H54 (cell line): ENCODE measurements at places on chromosomes 1 and 21.

- no peak for DNase-seq
Measured at GRCh38 chr21:42677339-42678321, 24.2 kb downstream of the PDE9A start.

DNA sequence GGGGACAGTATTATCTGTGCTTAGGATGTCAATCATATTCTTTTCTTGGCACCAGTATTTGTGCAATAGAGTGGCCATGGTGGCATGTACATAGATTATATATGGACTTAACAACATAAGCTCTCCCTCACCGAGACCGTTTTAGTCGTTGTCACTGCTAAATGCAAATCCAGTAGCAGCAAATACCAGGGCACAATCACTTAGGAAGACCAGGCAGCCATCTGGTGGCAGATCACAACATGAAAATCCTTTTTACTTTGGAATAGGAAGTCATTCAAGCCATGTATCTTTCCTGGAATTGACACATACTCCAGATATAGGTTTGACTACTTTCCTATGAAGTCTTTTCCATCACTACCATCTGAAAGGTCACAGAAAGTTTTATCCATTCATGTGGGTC is 53.2 kb upstream of the C1orf87 start:
- no peak for DNase-seq

- no peak for DNase-seq
Measured at GRCh38 chr21:33959680-33960079, 44.1 kb upstream of the ATP5PO start.

- DNase-seq, result no peak
Measured at GRCh38 chr1:99482750-99483149, 163.2 kb upstream of the PALMD start.

DNA sequence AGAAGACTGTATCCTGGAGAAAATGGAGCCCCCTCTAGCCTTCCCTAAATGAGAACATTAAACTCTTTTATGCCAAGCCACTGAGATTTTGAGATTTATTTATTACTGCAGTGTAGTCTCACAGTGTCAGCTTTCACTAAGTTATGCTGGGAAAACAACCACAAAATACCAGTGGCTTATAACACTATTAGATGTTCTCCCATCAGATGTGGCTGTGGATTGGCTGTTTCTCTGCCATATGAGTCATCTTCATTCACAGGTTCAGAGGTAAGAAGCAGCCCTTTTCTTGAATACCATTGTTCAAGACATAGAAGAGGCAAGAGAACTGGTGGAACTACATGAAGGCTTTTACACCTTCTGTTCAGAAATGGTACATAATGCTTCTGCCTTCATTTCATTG is 32.1 kb upstream of the ST6GALNAC5 start:
- no peak for DNase-seq

DNA sequence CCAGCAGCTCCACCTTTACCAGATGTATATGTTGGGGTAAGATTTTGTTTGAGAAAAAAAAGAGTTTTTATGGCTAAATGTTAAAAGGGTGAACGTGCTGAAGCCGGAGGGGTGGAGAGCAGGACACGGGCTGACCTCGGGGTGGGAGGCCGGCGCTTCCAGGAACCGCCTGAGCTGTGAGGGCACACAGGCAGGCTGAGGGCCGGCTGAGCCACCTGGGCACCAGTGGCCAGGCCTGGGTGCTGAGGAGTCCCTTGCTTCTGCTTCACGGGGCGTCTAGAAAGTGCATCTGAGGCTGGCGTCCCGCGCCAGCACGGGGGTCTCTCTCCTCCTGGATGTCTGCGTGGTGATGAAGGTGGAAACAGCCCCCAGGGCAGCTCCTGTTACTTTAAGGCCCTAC is 33.6 kb upstream of the ADARB1 start:
- no peak for DNase-seq

- DNase-seq, result no peak
Measured at GRCh38 chr21:34186109-34186719, 112.8 kb downstream of the MRPS6 start.

- DNase-seq, result no peak
Measured at GRCh38 chr21:31988492-31989290, 115.9 kb downstream of the HUNK start.

- DNase-seq, result no peak
Measured at GRCh38 chr21:38952890-38953289, 147.2 kb downstream of the ETS2 start.

GRCh38 chr1:76121850-76122249 is 47.3 kb downstream of the ST6GALNAC3 start:
- no peak for DNase-seq

GRCh38 chr1:230345139-230345885 is 80.8 kb downstream of the PGBD5 start:
- no peak for DNase-seq

GRCh38 chr1:20339811-20340457 is 49.3 kb downstream of the VWA5B1 start:
- DNase-seq, result no peak

GRCh38 chr21:34807146-34807880 is 138.5 kb downstream of the CLIC6 start:
- DNase-seq, result peak; percentile 89

DNA sequence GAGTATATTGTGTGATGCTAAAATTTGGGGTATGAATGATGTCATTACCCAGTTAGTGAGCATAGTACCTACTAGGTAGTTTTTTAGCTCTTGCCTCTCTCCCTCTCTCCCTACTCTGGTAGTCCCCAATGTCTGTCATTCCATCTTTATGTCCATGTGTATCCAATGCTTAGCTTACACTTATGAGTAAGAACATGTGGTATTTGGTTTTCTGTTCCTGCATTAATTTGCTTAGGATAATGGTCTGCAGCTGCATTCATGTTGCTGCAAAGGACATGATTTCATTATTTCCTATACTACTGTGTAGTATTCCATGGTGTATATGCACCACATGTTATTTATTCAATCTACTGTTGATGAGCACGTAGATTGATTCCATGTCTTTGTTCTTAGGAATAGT is 54.4 kb upstream of the NEGR1 start:
- no peak for DNase-seq

- no peak for DNase-seq
Measured at GRCh38 chr1:182392050-182393028, 749 bp upstream of the GLUL start.

- DNase-seq, result peak; percentile 67
Measured at GRCh38 chr1:113042285-113043143, 30.5 kb upstream of the LRIG2 start.

DNA sequence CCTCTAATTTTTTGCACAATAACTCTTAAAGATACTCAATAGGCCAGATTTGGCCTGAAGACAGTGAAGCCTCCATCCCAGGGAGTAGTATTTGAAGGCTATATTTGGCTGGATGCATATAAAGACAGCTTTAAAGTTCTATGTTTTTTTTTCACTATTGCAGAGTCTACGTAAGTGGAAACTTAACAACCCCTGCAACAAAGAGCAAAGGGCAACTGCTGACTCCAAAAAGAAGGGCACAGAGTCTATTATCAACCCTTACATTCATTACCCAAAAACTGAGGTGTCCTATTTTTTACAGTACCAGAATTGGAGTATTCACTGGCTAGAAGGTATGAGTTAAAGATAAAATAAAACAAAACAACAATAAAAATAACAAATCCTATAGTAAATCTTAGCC is 329.8 kb upstream of the PKN2 start:
- DNase-seq, result no peak

- DNase-seq, result no peak
Measured at GRCh38 chr1:166383137-166383536, 216.3 kb upstream of the FAM78B start.

DNA sequence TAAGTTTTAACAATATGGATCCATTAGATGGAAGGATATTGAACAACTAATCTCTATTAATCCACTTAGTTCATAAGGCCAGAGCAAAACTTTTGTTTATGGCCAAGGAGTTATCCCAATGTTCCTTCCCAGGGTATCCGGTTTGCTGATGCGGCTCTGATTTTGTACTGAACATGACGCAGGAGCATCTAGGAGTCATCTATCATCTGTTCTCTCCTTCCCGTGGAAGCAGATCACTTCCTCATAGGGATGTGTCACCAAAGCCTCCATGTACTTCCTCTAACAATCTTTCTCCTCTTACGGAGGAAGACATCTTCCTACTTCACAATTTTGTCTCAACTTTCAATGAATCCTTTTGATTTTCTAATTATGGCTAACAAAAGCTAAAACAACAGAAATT is 206.6 kb downstream of the APP start:
- no peak for DNase-seq

DNA sequence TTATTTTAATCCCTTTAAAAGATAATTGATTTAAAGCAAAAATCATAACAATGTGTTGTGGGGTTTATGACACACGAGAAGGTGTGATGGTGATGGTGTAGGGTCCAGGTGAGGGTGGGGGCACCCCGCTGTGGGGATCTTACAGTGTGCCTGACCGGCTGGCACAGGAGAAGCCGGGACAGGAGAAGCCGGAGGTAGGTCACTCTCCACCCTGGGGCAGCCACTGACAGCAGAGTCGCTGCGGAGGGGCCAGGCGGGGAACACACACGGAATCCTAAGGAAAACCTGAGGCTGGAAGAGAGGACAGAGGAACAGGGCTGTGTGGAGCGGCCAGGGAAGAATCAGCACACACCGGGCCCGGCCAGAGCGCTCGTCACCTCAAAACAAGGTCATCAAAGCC is 4.3 kb upstream of the LRRC3 start:
- DNase-seq, result no peak

GRCh38 chr21:33655588-33656221 is 13.4 kb downstream of the ITSN1 start:
- DNase-seq, result peak; percentile 66

DNA sequence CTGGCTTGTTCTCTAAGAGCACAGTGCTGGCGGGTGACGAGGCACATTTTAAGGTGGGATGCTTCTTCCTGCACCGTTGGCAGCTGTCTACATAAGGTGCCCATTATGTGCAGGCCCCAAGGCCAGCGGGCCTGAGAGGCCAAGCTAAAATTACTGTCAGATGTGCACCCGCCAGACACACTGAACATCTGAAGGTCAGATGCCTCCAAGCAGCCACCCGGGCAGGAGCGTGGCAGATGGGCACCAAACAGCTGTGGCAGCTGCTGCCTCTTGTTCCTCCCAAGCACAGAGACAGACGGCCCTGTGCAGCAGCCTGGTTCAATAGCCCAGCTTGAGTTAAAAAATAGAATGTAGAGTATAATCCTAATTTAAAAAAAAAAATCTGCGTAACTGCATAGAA is 211.9 kb upstream of the EDN2 start:
- DNase-seq, result no peak

GRCh38 chr1:10599194-10599861 is 124.6 kb downstream of the PEX14 start:
- peak; percentile 36 for DNase-seq

- no peak for DNase-seq
Measured at GRCh38 chr21:32469628-32470027, 57.1 kb downstream of the EVA1C start.

DNA sequence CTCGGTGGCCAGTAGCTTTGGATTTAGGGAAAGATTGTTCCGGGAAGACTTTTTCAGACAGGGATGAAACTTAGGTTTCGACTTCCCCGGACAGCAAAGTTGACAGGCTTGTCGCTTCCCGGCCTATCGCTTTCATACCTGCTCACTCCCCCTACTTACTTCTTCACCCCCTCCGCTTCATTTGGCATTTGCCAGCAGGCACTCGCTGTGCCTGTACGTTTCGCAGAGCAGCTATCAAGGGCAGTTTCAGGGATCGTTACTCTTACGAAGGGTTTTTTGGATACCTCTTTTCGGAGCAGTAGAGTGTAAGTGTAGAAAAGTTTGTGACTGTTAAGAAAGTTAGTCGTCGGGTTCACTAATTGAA is 393 bp downstream of the BLZF1 start:
- no peak for DNase-seq

DNA sequence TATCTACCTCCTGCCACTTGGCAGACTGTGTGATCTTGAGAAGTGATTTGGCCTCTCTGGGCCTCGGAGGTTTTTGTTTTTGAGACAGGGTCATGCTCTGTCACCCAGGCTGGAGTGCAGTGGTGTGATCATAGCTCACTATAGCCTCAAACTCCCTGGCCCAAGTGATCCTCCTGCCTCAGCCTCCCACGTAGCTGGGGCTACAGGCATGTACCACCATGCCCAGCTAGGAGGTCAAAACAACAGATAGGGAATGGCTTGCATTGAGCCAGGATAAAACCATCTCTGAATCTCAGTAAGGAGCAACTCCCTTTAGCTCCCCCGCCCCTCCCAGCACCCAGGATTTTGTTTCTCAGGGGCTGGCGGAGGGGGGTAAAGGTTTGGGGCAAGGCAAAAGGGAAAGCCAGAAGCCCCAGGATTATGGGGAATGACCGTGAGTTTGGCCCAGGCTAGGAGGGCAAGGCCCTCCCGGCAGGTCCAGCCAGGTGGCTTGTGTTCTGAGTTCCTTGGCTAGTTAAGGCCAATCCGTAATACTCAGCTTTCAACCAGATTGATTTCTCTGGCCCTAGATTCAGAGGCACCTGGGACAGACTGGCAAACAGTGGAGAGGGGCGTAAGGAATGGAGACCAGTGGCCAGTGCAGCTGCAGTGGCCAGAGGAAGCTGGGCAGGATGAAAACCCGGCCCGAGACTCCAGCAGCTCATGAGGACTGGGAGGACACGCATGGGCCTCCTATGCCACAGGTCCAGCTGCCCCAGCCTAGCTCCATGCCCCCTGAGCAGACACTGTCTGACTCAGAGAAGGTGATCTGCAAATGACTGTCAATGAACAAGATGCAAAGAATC is 130.1 kb downstream of the DMRTB1 start:
- DNase-seq, result no peak
